ENCODE measurements at places on chromosomes 3 and 15.

- no peak for DNase-seq
Measured at GRCh38 chr3:29775340-29775739, 494.5 kb downstream of the RBMS3 start.

DNA sequence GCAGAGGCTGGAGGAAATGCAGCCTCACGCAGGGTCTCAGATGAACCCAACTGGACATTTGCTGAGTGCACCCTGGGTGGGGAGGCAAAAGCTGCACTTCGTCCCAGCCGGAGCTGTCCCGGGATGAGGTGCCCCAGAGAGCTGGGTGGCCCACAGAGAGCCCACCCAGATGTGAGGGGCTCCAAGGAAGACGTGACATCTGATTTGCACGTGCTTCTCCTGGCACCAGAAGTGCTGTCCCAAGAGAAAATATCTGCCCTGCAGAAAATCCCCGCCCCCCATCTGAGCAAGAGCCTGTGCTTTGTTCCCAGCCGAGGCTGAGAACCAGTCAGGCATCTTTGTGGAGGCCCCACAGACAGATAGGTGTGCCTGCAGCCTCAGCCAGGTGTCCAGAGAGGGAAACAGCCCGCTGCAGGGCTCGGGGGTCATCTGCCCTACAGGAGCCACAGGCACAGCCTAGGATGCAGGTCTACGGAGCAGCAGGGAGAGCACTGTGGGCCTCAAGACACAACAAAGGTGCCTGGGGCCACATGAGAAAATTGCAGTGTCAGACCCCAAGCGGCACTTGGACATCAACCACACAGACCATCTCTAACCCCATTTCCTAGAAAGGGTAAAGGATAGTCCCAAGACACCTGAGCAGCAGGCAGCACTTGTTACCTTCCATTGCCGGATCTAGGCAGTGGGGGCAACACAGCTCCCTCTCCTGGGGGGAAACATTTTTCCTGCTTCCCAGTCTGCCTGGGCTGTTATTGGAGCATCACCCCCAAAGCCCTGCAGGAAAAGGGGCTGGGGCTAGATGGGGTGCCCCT, 5.8 kb downstream of the TMIE start:
- no peak for DNase-seq

GRCh38 chr3:138688871-138689299, 80.3 kb downstream of the FAIM start:
- DNase-seq: no peak

GRCh38 chr15:45918839-45919238, 284.0 kb downstream of the SQOR start:
- DNase-seq: no peak

DNA sequence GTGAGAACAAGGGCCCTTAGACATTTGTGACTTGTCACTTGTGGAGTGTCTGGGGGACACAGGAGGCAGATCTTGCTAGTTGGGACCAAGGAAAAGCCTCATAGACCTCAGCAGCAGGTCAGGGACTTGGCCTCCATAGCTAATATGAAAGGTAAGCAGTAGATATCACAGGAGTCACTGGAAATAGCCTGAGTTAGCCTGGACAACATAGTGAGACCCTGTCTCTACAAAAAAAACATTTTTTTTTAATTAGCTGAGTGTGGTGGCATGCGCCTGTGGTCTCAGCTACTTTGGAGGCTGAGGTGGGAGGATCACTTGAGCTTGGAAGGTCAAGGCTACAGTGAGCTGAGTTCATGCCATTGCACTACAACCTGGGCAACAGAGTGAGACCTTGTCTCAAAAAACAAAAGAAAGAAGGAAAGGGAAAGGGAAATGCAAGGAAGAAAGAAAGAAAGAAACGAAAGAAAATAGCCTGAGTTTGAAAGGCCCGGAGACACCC, 37.1 kb upstream of the CLK3 start:
- DNase-seq: no peak

- no peak for DNase-seq
Measured at GRCh38 chr3:13547591-13548371, 1.1 kb upstream of the FBLN2 start.

GRCh38 chr3:41239587-41239986, 40.3 kb downstream of the CTNNB1 start:
- no peak for DNase-seq

DNA sequence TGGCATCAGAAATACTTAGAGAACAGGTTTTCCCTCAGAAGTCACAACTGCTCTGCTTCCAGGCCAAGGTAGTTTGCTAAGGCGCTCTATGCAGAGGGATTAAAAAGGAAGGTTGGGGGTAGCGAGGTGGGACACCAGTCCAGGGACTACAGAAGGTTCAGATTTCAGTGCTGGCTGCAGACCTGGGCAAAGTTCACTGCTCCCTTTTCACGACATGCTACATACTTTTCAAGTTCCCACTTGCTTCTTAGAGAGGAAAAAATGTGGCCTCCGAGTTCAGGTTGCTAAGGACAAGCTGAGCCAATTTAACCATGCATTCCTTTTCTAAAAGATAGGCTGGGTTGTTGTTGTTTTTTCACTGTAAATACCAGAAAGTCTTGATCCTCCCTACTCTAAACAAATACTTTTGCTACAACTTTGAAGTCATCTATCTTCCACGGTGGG, 158.6 kb upstream of the NR2F2 start:
- no peak for DNase-seq

- no peak for DNase-seq
Measured at GRCh38 chr15:64225804-64226203, 63.0 kb upstream of the PPIB start.

DNA sequence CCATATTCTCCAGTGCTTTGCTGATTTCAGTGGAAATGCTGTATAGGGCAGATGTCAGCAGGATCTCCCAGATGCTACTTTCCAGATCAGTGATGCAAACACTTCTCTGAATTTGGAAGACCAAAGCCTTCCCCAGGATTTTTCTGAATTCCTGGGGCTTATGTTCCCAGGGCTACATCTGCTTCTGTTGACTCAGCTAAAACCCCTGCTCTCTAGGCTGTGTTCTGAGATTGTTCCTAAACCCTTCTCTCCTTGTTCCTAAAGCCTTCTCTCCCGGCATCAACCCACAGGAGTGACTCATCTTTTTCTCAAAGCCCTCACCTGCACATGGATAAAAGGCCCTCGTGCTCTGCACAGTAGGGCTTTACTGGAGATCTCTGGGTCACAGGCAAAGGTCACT, 35.5 kb downstream of the FAH start:
- DNase-seq: no peak

GRCh38 chr3:27646896-27647295, 75.2 kb downstream of the EOMES start:
- DNase-seq: no peak

- DNase-seq: no peak
Measured at GRCh38 chr15:68894208-68894607, 36.1 kb upstream of the SPESP1 start.

DNA sequence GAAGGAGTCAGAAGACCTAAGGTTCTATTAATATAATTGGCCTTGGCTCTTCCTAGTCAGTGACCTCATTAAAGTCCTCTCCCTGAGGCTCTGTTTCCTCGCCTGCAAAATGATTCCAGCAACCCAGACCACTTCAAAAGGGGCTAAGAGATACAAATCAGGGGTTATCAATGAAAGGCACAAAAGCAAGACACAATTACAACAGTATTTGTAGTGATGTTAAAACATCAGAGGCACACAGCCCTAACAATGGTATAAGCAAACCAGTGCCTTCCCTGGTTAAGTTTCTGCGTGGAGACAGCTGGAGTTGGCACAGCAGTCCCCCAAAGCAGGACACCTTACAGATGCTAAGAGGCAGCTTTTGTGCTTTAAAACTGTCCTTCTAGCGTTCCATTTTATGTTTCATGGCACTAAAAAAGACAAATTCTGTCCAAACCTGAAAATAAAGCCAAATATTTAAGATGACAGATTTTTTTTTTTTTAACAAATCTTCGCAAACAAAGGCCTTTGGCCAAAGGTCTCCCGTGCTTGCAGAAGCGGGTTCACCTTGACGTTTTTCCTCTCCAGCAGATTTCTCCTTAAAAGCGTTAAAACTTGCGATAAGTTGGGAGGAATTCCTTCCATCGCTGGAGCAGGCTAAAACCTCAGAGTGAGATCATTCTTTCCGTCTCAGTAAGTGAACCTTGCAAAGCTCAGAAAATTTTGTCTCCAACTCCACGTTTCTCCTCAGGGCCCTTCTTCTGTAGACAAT, 999 bp downstream of the ZNF280D start:
- DNase-seq: no peak

DNA sequence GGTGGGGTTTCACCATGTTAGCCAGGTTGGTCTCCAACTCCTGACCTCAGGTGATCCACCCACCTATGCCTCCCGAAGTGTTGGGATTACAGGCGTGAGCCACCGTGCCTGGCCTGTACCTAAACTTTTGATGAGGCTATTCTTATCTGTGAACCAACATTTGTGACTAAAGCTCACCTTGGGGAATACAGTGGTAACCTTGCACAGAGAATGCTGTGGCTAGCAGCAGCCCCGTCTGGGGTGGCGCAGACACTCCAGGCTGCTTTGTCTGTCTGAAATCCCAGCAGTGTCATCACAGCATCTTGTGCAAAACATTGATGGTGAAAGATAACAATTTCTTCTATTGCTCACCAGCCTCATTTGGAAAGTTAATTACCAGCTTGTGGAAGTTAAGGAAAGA, 58.9 kb downstream of the CMTM8 start:
- peak; percentile 40 for DNase-seq

DNA sequence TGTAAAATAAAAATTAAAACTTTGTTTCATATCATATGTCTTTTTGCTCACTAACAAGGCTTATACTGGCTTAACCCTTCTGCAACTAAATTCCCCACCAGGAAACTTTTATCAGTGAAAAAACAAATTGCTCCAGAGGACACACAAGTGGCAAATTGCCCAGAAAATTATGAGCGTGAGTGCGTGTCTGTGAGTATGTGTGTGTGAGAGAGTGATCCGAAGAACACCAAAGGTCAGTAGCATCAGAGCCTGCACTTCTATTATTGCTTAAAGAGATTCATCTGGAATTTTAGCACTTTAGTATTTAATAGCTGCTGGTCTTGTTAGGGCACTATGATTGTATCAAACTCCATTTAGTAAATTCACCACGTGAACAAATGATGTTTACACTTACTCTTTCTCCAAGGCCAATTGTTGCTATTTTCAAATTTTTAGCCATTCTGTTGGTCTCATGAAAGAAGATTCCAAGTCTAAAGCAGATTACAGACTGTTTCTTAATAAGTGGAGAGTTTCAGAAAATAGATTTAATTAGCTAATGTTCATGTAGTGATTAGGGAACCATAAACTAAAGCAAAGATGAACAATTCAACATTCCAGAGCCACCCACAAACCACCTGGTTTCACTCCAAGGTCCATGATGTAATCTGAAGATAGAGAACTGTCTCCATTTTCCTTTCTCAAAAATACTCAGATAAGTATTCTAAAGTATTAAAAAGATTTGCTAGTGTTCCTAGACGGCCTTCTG, 91.1 kb upstream of the IL12A start:
- DNase-seq: no peak

DNA sequence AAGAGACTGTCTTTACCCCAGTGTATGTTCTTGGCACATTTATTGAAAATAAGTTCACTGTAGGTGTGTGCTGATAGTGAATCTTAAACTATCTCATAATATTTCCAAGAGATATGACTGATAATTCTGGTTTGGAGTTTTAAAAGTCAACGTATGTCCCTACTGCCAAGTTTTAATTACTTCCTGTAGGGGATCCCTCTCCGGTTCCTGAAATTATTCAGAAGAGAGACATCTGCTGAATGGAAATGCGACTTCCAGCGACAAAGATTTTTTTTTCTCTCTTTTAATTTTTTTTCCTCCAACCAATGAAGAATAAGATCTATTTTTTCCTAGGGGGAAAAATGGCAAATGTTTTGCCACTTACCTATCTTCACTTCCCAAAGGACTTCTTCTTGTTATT, 498.9 kb upstream of the TGFBR2 start:
- no peak for DNase-seq

DNA sequence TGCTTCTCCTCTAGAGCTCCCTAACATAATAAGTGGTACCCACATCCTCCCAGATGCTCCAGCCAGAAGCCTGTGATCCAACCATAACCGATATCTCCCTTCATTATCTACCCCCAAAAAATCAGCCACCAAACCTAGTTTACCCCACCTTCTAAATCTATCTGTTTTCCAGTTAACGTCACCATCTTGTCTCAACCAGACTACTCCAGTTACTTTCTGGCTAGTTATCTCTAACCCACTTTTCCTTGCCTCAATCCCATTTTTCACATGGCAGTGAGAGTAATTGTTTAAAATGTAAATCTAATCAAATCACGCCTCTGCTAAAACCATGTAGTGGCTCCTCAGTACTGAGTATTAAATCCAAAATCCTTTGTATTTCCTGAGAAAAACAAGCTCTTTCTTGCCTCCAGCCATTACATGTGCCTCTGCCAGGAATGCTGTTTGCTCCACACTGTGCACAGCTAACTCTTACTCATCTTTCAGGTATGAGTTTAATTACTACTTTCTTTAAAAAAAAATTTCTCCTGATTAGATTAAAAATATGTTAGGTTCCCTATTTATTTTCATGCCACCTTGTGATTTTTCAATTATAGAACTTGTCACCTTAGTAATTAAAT, 15.4 kb downstream of the CCDC54 start:
- no peak for DNase-seq

GRCh38 chr3:40771112-40771511, 246.4 kb downstream of the ZNF621 start:
- DNase-seq: no peak

DNA sequence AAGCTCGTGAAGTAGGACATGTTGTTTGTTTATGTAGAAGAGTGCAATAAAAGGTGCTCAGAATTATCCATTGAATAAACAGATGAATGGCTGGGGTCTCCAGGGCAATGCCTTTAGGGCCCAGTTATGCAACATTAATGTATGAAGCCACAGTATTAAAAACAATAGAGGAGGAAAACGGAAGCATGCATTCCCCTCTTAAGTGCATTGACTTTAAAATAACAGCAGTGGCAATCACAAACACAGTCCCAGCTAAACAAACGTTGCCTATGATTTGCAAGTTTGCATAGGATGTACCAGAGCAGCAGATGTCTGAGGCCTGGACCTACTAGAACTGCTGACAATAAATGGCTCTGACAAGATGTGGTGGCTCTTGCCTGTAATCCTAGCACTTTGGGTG, 60.6 kb upstream of the GCNT3 start:
- DNase-seq: no peak

- no peak for DNase-seq
Measured at GRCh38 chr15:55237219-55238130, 40.7 kb upstream of the RSL24D1 start.

GRCh38 chr15:38823263-38823662, 258.6 kb upstream of the RASGRP1 start:
- DNase-seq: no peak

Data from activated gamma-delta T cell treated with Interleukin-2 at 50 U/mL for 16 hours (primary cell).